Muscle of arm (tissue), 14 donors: ENCODE measurements at places on chromosomes 4 and X.

DNA sequence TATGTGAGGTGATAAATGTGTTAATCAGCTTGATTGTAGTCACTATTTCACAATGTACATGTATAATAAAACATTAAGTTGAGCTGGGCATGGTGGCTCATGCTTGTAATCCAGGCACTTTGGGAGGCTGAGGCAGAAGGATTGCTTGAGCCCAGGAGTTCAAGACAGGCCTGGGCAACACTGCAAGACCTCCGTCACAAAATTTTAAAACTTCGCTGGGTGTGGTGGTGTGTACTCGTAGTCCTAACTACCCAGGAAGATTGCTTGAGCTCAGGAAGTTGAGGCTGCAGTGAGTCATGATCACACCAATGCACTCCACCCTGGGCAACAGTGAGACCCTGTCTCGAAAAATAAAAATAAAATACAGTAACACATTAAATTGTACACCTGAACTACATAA is 20.1 kb downstream of the LYAR start:
- no peak for DNase-seq

DNA sequence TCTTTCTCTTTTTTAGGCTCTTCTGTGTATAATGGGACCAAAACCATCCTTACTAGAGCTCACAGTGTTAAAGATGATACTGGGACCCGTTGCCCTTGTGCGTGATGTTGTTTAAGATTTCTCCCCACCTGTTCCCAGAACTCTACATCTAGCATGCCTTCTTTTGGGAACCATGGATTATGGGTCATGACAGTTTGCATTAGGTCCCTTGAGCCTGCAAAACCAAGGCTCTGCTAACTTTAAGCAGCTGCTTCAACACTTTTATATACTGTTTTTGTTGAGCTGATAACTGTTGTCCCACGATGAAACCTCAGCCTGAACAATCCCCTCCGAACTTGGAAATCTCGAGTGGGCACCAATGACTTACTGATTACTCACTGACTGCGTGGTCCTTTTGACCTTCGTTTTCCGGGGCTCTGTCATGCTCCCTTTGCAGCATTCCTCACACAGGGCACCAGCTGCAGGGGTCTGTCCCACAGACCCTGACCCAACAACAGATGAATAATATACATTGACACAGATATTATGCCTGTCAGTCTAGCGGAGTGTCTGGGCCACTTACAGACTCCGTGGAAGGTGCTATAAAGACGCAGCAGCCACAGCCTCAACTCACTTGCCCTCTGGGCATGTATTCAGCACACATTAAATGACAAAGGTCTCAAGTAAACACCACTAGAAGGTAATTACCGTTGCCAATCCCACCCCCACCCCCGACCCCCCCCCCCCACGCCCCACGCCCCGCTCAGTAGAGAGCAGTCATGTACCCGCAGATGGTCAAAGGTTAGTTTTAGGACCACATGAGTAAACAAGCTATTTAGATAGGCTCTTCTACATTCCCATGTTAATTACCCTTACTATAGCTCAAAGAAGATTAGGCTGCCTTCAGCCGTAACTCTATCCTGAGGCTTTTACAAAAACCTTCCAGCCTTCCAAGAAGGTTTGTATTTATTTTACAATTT is 162.0 kb upstream of the WDFY3 start:
- no peak for DNase-seq

DNA sequence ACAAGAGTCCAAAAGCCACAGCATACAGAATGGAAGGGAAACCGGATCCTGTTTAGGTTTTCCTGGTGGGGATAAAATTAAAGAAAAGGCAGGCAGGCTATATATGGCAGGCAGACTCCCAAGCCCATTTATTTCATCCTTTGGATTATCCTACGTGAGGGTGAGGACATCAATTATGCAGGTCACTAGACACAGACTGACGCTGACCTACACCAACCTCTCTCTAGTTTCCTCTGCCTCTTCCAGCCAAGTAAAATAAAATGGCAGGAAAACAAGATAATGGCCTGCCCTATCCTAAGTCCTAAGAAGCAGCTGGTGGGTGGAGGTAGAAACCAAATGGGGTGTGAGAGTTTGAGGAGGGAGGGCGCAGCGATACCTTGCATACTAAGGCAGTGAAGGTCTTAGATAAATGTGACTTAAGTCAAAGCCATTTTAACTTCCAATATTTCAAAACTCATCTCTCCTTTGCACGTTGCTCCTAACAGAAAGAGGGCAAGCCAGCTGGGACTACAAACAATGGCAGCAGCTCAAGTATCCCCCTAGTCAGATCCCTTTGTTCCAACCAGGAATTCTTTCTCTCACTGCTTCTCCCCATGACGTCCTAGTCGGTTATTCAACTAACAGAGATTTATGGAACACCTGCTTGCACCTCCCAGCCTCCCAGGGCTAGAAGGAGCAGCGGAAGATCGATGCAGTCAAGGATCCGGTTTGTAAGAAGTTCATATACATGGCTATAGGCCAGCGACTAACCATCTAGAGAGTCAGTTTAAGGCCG is 72.8 kb downstream of the IRF2 start:
- DNase-seq: no peak

DNA sequence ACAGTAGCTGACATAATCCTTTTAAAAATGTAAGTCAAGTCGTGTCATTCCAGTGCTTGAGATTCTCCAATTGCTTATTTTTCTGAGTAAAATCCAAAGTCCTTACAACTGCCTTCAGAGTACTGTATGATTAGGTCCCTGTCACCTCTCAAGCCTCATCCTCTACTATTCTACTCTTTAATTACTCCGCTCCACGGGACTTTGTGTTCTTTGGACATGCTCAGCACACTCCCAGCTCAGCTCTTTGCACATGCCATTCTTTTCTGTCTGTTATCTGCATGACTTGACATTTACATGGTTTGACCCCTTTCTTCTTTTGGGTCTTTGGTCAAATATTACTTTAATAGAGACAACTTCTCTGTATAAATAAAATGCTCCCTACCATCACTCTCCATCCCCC is 15.1 kb downstream of the FAM47E start:
- DNase-seq: no peak

GRCh38 chr4:183987987-183988392 is 82.9 kb downstream of the STOX2 start:
- DNase-seq: peak; percentile 86

GRCh38 chrX:103845165-103845653 is 13.2 kb upstream of the RAB9B start:
- peak; percentile 61 for DNase-seq

DNA sequence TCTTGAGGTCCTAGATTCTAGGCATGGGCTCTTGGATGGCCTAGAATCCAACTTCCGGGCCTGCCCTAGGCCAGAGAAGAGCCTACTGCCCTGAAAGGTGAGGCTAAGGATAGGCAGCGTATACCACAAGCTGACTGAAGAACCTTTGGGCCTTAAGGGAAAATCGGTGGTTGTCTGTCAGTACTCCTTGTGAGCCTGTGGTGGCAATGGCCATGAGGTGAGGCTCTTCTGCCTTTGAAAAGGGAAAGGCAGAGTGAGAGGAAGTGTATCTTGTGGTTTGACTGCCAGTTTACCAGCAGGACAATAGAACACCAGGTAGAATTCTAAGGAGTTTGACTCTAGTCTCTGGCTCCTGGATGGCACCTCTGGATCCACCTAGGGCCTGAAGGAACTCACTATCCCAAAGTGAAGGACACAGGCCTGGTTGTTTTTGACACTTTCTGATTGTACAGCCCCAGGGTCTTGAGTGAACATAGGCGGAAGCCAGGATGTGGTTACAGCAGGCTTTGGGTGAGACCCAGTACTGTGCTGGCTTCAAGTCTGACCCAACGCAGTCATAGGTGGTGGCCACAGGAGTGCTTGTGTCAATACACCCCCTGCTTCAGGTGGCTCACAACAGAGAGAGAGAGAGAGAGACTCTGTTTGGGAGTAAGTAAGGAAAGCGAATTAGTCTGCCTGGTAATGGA is 20.9 kb downstream of the ITIH6 start:
- DNase-seq: no peak

GRCh38 chrX:146054311-146054710 is 236.7 kb downstream of the SLITRK2 start:
- DNase-seq: no peak

GRCh38 chrX:22985958-22986357 is 13.8 kb upstream of the DDX53 start:
- no peak for DNase-seq

- DNase-seq: peak; percentile 18
These were observed 82.5 kb downstream of the TBC1D9 start for GRCh38 chr4:140673729-140674128.

- DNase-seq: peak; percentile 63
These were observed 137.4 kb downstream of the DKK2 start for GRCh38 chr4:106898621-106899230.

DNA sequence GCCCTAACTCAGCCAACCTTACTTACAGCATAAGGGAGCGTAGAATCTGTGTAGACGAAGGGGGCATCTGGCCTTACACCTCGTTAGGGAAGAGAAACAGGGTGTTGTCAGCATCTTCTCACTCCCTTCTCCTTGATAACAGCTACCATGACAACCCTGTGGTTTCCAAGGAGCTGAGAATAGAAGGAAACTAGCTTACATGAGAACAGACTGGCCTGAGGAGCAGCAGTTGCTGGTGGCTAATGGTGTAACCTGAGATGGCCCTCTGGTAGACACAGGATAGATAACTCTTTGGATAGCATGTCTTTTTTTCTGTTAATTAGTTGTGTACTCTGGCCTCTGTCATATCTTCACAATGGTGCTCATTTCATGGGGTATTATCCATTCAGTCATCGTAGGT is 14.6 kb downstream of the PLP1 start:
- DNase-seq: no peak

GRCh38 chrX:39815631-39816030 is 282.1 kb downstream of the BCOR start:
- no peak for DNase-seq

- no peak for DNase-seq
These were observed 32.8 kb upstream of the GEMIN8 start for GRCh38 chrX:14062524-14062923.

DNA sequence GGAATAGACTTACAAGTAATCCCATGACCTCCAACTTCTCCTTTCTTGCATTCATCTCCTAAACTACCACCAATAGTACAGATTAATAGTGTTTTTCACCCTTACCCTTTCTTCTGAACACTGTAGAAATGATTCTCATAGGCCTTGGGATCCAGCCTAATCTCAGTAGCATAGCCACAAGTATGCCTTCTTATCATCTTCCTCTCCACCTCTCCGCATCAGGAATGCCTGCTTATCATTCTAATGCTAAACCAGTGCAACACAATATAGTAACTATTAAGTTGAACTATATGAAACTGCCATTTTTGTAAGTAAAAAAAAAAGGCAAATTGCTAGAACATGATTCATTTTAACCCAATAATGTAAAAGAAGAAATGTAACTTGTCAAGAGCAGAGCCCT is 79.5 kb upstream of the IL2 start:
- DNase-seq: no peak

DNA sequence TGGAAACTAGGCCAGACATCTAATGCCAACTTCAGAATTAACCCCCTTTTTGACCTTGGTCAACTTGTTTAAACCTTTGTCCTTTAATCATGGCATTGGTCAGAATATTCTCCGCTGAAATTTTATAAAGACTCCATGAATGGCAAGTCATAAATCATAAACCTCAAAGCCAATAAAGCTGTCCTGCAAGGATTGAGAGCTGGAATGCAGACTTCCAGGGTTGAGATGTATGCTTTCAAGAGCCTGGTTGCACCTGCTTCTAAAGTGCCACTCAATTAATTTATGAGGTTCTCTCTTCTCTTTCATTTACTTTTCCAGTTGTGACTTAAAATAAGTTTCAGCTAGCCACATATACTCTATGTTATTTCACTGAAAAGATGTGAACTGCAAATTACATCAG is 136.2 kb upstream of the HCCS start:
- DNase-seq: no peak

DNA sequence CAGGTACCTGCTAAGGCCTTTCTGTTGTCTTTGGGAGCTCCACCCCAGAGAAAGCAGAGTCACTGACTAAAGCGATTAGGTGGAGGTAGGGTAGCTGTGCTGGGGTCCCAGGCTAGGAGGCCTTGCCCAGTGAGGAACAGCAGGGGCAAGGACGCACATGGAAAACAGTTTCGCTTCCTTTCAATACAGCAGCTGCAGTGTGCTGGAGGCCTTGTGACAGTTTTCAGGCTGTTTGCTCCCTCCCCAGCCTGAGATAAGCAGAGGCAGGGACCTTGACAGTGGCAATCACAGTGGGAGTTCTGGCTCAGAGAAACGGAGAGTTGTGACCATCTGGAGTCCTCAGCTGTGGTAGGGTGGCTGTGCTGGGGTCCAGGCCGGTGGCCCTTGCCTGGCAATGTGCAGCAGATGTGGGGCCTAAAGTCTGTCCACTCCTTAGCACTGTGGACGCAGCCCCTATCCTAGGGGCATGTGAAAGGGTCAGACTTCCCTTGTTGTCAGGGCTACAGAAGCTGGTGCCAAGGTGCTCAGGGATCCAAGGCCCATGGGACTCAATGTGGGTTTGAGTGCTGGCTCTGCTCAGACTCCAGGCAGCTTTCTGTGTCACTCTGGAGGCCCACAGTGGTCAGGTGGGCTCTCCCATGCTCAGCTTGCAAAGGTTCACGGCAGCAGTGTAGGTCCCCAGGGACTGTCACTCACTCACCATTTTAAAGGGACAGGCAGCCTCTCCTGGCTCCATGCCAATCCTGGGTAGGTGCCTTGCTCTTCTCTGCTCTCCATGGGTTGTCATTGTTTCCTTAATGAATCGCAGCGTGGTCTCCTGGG is 534.9 kb upstream of the FMR1 start:
- DNase-seq: no peak

- no peak for DNase-seq
These were observed 118.9 kb downstream of the KLHL4 start for GRCh38 chrX:87636533-87636932.

DNA sequence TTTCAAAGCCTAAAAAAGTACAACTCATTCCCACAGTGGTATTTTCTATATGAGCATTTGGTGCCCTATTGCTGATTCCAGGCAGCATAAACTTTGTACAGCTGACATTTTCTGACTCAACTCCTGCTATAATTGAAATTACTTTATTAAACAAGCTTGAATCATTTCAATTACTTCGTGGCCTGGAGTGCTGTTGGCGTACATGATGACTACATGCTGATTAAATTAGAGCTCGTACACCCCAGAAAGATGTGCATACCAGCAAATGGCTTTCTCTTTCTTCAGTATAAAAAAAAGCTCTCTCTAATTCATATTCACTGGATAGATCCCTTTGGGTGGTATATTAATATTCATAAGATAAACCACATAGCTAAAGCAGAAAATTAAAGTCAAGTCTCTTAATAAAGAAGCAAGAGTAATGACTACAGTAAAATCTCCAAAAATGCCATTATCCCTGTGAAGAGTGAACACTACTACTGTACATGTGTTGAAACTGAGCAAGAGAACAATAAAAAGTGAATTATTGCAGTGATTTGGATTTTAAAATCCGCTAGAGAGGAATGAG is 245.0 kb upstream of the IGFBP7 start:
- no peak for DNase-seq
